ENCODE measurements at places on chromosomes 2 and 18.

GRCh38 chr18:54100920-54101470 is 123.5 kb downstream of the MBD2 start:
- no peak for DNase-seq

DNA sequence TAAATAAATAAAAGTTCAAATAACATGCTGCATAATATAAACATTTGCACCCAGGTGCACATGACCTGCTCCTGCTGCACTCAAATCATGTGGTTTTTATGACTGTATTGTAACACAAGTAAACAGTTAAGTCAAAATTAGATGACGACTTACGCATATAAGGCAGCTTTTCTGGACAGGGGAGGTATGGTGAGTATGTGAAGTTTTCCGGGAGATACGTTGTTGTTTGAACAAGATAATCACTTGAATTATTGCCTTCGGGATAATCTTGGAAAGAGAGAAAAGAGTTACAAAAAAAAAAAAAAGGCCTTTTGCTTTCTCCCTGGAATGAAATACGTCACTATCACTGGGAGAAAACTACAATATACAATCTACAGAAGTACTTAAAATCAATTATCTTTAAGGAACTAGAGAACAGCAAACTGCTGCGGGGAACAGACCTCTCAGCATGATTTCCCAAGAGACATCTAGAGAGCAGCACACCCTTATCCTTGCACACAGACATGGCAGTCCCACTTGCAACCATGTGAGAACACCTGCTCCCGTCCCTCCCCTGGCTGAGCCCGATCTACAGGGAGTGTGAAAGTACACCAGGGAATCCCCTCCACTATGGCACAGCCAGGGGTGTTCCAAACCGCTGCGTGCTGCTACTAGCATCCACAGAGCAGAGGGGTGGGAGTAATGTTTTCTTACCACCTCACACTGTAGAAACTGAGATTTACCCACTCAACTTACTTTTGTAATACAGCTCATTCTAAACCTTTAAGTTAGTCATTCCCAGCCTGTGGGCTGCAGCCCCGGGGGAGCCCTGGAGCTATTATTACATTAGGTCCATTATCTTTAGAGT is 26.3 kb downstream of the B4GALT6 start:
- no peak for DNase-seq

- DNase-seq = peak; percentile 1
Measured at GRCh38 chr2:95262896-95263542, 11.2 kb upstream of the PROM2 start.

- no peak for DNase-seq
Measured at GRCh38 chr2:41941831-41942230, 106.0 kb upstream of the PKDCC start.

GRCh38 chr18:3400567-3401296 is 49.2 kb upstream of the TGIF1 start:
- no peak for DNase-seq

DNA sequence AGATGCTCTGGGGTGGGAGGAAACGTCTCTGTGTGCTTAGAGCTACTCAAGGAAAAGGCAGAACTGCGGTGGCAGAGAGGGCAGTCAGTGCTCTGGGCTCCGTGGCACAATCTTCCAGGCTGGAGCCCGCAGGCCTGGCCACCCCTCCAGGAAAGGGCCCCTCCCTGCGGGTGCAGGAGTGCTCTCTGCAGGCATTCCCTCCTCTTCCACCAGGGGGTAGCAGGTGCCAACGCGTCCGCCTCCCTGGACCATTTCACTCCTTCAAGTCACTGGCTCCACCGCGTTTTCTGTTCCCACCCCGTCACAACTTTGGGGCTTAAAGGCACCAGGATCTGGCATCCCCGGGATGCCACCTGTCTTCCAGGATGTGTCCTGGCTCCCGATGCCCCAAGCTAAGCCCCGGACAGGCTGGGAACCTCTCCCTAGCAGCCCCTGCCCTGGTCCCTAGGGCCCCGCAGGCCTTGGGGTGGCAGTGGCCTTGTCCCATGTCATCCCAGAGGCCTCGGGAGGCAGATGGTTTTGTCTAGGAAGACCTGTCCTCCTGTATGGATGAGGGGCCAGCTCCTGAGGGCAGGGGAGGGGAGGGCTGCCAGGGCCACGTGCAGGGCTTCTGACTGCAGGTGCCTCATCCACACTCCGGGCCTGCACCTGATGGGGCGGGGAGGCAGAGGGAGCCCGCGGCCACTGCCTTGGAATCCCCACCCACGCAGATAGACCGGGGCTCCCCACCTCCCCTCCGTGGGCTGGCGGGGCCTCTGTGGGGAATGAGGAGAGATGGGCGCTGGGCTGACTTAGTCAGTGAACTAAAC is 26.4 kb downstream of the KCNIP3 start:
- no peak for DNase-seq

DNA sequence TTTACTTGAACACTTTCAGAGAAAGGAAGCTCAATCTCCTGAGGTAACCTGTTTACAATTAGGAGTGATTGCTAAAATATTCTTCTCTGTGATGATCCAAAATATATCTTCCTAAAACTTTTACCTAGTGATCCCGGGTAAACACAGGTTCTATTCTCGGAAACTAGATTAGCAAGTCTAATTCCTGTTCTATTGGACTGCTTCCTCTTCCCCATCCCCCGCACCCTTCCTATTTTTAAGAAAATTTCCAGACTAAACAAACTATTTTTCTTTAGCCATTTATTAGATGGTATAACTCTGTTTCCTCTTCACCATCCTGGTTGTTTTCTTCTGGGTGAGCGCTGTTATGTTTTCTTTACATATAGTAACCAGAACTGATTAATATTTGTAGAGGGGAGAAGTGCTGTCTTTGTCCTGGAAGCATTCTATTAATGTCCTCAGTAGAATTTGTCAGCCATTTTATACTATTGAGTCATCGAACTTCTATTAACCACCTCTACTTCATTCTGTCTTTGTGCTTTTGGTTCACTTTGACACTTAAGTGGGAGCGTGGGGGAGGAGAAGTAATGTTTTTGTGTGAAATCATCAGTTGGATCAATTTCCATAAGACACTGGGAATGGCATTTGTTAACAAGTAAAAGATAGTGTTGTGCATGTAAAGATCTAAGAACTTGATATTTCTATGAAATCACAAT is 31.8 kb downstream of the CREB1 start:
- no peak for DNase-seq

GRCh38 chr2:201790291-201790690 is 9.6 kb upstream of the ALS2 start:
- no peak for DNase-seq

DNA sequence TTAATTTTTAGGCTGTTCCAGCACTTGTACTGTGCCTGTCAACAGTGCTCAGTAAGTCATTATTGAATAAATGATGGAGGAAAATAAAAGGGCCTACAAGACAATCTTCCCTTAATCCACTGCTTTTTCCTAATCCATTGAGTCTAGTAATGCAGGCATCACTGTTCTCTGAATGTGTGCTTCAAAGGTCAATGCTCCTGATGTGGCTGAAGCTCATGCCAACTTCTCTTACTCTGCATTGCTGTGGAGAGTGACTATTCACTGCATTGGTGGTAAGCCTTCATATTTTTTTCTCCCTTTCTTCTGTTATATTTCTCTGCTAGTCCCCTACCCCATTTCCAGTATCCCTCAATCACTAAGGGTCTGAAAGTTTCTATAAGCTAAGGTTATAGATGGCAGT is 31.9 kb upstream of the MYO1B start:
- DNase-seq = no peak

DNA sequence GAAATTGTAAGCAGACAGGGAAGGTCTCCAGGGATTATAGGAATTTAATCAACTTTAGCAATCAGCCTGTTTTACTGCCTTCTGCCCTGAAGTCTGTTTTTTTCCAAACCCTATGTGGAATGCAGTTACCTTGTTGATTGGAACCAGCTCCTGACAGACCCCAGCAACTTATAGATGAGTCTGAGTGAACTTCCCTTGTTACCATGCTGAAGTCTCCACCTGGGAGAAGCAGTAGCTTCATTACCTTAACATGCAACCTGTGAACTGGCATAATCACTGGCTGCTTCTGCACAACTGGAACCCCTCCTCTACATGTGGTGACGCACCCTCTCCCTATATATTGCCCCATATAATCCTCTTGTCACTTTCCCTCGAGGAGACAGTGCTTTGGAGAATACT is 226.3 kb upstream of the SPOPL start:
- DNase-seq = no peak

- DNase-seq = peak; percentile 50
Measured at GRCh38 chr2:236568068-236568921, 1.3 kb upstream of the ACKR3 start.

DNA sequence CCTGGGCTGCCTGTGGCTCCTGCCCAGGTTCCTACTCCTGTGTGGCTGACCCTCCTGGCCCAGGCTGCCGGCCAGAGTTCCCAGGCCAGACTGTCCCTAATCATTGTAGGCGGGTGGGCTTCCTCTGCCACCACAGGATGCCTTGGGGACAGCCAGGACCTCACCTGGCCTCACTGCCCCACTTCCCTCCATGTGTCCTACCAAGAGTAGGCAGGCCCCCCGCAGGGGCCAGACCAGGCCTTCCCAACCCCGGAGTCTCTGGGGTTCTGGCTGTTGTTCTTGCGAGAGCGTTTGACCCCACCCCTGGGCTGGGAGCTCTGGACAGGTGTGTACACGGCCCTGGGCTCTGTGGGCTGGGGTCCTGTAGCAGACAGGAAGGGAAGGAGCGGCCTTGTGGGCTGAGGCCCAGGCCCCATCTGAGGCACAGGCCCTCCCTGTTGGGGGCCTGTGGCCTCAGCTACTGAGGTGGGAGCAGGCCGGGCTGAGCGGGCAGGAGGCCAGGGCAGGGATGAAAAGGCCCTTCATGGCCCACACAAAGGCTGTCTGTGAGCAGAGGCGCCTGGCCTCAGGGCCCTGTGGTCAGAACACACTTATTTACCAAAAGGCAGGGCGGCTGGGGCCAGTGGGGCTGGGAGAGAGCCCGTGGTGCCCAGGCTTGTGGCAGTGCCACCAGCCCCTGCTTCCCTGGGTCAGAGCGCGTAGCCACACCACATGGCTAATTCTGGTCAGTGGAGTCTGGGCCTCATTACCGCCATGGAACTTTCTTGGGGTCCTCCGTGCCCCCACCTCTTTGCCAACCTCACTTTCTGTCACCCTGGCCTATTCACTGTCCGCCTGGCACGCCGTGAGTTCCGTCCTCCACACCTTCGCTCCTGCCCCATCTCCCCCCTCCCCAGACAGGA is 2.0 kb downstream of the SNORC start:
- no peak for DNase-seq

- no peak for DNase-seq
Measured at GRCh38 chr18:6058941-6059340, 163.6 kb upstream of the TMEM200C start.

Measured in activated CD8-positive, alpha-beta T cell treated with anti-CD3 and anti-CD28 coated beads, Interleukin-2, amount 10 ng/mL, durations not matched to agents 7 days and 5 days (primary cell).